ENCODE measurements at places on chromosomes 5 and 9. TPM values are rescaled to one million over a fixed set of nuclear protein-coding genes. Genes with fewer than 3 reads are reported as not detected.
A peak's percentile ranks its signal among the peaks of the same experiment; 100 is the strongest.

- DNase-seq: no peak
Measured at GRCh38 chr5:499233-500209, 24.7 kb downstream of the SLC9A3 start.

PTPRD gene
- 49.0 TPM for total RNA-seq

FREM1 gene
- total RNA-seq: 7.6 TPM

DNA sequence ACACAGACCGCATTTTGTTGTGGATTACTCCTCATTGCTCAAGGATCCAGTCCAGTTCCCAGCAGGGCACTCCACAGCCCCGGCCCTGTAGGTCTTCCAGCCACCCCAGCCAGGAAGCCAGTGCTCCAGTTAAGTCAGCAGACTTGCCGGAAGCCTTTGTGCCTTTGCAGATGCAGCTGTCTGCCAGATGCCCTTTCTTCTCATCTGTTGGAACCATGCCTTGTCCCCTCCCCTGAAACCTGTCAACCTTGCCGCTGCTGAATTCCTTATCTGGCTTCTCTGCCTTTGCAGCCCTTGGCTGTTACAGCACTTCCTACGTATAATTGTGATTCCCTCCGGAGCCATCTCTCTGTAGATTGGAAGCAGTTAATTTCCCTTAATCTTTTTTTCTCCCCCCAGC lies 28.4 kb downstream of the PSAT1 start:
- no peak for DNase-seq

DNA sequence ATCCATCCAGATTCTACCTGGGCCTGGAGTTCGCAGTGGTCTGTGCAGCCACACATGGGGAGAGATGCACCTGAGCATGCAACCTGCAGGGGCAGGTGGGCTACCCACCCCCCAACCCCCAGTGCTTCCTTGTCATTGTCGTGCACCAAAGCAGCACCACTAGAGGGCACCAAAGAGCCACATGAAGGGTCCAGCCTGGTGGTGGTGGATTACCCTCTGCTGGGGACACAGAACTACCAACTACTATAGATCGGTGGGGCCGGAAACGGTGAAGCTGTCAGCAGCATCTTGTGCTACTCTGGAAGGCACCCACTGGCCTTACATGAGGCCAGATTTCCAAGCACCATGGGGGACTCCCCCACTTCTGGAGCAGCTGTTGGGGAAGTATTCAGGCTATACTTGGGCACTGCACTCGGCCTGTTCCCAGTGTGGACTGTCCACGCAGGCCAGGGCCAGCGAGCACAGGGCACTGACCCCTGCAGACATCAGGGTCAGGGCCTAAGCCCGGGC lies 60.2 kb upstream of the TBC1D2 start:
- peak; percentile 33 for DNase-seq

DNA sequence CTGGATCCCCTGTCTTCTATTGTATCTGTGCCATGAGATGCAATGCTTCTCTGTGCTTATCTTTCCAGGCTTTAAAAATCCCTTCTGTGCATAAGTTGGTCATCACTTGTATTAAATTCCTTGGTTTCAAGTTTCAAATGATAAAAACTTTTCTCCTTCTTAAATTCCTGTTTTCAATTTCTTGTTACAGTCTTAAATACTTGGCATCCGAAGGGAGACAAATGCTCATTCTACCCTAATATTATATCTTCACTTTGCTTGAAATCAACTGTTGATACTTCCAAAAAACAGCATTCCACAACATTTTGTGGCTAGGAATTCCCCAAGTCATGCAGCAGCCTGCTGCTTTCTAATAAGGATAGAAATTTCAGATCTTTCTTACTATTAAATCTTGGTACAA lies 413.2 kb upstream of the ACTBL2 start:
- no peak for DNase-seq

DNA sequence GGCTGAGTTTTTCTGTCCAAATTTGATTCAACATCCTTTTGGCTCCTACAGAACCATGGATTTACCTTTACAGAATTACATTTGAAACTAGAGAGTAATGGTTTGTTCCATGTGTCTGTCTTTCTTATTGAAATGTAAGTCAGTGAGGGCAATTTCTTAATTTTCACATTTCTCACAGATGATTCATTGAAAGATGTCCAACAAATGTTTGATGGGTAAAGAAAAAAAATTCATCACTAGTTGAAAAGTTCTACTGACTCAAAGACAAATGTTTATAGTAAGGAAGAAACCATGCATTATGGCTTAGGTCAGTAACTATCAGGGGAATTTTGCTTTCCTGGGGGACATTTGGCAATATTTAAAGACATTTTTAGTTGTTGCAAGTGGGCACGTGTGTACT lies 131.6 kb upstream of the TRPM3 start:
- DNase-seq: no peak

- DNase-seq: no peak
Measured at GRCh38 chr9:137917795-137918194, 40.2 kb downstream of the CACNA1B start.

DNA sequence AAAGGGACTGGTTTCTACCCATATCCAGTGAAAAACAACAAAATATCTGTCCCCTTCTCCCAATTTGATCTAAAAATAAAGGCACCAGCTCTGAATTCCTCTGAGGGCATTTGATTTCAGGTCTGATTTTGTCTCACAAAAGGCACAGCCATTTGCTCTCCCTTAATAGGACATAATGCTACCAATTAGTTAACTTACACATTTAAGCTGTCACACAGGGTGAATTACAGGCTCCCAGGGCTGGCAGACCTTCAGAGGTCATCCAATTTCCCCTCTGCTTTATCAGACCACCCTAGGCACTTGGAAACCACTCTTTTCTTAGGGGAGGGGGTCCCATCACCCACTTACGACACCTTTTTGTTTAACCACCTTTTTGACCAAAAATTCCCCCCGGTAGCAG lies 319.9 kb downstream of the SPOCK1 start:
- no peak for DNase-seq

DNAJA1 gene
- 148 TPM for total RNA-seq

NOL6 gene
- total RNA-seq: 35.4 TPM

DNA sequence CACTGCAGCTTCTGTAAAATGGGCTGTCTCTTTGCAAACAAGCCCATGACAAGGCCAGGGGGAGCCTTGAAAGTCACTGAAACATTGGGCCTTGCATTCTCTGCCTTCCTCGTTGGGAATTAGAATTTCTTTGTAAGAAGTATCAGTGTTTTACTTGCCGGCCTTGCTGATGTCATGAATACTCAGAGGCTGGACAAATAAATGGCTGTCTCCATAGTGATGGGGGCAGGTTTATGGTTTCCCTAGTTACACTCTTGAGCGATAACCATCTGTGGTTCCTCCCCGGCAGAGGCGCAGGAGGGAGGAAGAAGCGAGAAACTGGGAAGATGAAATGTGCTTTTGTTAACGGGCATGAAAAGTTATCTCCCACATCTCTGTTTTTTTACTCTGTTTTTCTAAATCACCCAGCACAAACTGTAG lies 272.7 kb upstream of the PANK3 start:
- DNase-seq: no peak

DNA sequence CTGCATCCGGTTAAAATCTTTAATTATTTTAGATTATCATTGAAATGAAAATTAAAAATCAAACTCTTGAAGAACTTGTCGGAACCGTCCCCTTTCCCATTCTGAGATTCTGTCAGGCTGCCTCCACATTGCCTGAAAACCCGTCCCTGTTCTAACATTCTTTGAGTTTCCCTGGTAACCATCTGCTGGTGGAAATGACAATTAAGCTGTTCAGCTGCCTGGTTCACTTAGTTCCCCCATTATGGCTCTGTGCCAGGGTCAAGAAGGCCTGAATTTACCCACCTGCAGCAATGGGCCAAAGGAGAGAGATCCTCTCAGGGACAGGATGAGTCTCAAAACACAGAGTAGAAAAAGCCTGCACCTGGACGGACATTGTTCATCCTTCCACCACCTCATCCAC lies 11.8 kb upstream of the TCOF1 start:
- DNase-seq: no peak

DNA sequence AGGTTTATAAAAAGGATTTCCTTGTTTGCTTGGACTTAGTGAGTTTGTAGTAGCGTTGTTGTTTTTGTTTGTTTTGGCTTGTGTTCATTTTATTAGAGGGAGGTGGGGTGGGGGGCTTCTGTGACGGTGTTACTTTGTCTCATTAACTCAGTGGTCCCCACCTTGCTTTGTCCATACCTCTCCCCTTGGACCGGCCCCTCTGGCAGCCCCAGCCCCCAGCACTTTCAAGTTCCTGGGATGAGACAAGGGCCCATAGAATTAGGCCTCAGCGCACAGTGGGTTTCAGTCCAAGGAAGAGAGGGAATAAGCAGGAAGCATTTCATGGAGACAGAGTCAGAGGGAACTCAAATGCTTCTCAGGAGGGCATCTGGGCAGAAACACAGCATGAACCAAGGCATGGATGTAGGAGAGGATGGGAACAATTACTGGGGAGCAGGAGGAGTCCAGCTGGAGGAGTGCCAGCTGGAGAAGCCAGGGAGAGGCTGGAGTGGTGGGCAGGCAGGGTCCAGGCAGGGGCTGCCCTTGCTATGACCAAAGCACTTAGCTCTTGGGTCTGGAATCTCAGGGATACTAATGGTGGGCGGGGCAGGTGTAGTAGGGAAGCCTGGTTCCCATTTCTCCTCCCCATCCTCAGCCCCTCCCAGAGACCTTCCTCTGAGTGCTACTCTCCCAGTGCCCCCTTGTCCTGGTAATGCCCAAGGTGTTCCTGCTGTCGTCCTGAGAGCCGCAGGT lies 23.5 kb upstream of the ENHO start:
- DNase-seq: no peak

GRCh38 chr9:137582286-137582860 lies 3.6 kb upstream of the DPH7 start:
- DNase-seq: no peak

DNA sequence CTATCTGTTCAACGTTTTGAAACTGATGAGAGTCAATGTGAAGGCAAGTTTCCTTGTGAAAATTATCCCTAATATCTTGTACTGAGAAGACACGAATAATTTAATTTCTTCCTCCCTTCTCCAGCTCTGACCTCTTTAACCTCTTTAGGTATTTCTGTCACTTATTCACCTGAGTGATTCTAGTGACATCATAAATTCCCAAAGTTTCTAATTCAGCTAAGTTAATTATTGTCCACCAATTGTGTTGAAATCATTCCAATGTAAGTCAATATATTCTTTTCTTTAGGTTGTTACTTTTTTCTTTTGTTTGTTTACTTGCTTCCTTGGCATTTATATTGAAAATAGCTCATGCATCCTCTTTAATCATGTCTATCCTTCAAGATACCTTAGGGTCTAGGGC lies 143.8 kb downstream of the PAPPA start:
- no peak for DNase-seq

Data from uterus (tissue), 4 donors.